Lung (tissue), 17 donors: ENCODE measurements at places on chromosomes 7 and 10.

GRCh38 chr7:91267171-91267955, 3.1 kb downstream of the FZD1 start:
- peak; percentile 47 for DNase-seq

DNA sequence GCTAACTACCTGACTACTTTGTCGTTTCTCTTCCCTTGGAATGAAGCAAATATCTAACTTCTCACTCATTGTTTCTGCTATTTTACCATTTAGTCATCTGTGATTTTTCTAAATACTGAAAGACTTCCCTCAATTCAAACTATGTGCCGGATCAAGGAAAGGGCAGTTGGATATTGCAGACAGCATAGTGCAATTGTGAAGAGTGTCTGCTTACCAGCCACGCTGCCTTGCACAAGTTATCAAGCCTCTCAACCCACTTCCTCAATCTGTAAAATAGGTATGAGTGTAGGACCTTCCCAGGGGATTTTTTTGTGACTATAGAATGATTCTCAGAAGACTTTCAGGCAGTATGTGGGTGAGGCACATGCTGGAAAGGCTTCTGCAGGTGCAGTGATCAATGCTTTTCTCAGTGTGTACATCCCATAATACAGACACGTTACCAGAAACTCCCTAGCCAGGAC, 54.3 kb downstream of the EGFR start:
- DNase-seq: no peak

DNA sequence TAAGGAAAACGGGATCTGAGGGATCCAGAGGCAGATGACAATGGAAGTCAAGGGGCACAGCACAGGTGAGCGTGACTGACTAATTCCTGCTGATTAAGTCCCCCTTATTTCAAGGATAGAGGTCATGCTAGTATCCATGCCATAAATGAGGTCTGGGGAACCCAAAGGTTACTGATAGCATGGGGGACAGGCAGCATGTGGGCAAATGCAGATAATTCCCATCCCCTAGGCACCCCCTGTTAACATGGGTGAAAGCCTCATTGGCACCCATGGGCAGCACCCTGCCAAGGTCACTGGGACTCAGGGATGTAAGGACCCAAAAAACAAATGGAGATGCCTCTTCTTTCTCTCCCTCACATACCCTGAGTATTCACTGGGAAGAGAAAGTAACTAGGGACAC, 139.7 kb downstream of the WDR11 start:
- DNase-seq: no peak

DNA sequence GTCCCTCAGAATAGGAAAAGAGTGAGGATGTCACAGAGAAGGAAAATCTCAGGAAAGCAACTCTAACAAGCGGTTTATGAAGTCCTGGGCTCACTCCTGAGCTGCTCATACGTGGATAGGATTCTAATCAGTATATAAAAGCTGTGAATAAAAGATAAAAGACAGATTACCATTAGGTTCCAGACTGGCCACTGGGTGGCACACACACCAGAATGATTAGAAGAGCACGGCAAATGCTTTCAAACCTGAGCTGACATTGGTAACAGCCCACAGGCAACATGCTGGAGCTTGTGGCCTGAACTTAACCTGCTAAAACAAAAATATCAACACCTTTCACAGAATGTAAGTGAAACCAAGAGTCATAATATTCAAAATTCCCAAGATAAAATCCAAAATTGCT, 370.8 kb downstream of the GRID1 start:
- DNase-seq: no peak
